ENCODE measurements at places on chromosomes 11 and 22.
A peak's percentile ranks its signal among the peaks of the same experiment; 100 is the strongest.

GRCh38 chr11:65083134-65083833 is 556 bp downstream of the CDCA5 start:
- H3K4me3 ChIP-seq = peak overlapping the region; percentile 82
- H3K36me3 ChIP-seq = peaks cover 7% of the 10 kb centered on the region
- no peaks in the 10 kb centered on the region for H3K27me3 ChIP-seq
- H3K27ac ChIP-seq = peak overlapping the region; percentile 98

GRCh38 chr11:34788642-34789041 is 127.5 kb downstream of the APIP start:
- H3K4me3 ChIP-seq = no peak overlapping the region
- H3K36me3 ChIP-seq = no peaks in the 10 kb centered on the region
- peak overlapping the region; percentile 70 for H3K27ac ChIP-seq
- peaks cover 2% of the 10 kb centered on the region for H3K4me1 ChIP-seq
- no peaks in the 10 kb centered on the region for H3K27me3 ChIP-seq

- H3K36me3 ChIP-seq = no peaks in the 10 kb centered on the region
- H3K4me3 ChIP-seq = no peak overlapping the region
- DNase-seq = no peak
- H3K27ac ChIP-seq = no peak overlapping the region
- H3K4me1 ChIP-seq = no peaks in the 10 kb centered on the region
Measured at GRCh38 chr11:15665368-15665871, 550.7 kb downstream of the INSC start.

GRCh38 chr22:31241200-31241599 is 29.1 kb downstream of the LIMK2 start:
- no peaks in the 10 kb centered on the region for H3K36me3 ChIP-seq
- H3K27ac ChIP-seq = no peak overlapping the region
- H3K4me1 ChIP-seq = peaks cover 4% of the 10 kb centered on the region
- no peak for DNase-seq
- no peaks in the 10 kb centered on the region for H3K27me3 ChIP-seq
- no peak overlapping the region for H3K4me3 ChIP-seq

GRCh38 chr11:115348416-115348815 is 155.8 kb downstream of the CADM1 start:
- no peak overlapping the region for H3K4me3 ChIP-seq
- no peaks in the 10 kb centered on the region for H3K4me1 ChIP-seq
- DNase-seq = no peak
- no peaks in the 10 kb centered on the region for H3K27me3 ChIP-seq
- no peak overlapping the region for H3K27ac ChIP-seq

GRCh38 chr11:43830928-43831440 is 49.6 kb upstream of the ALKBH3 start:
- no peak overlapping the region for H3K4me3 ChIP-seq
- no peaks in the 10 kb centered on the region for H3K27me3 ChIP-seq
- no peaks in the 10 kb centered on the region for H3K36me3 ChIP-seq
- no peak for DNase-seq
- H3K27ac ChIP-seq = no peak overlapping the region
- H3K4me1 ChIP-seq = no peaks in the 10 kb centered on the region

DNA sequence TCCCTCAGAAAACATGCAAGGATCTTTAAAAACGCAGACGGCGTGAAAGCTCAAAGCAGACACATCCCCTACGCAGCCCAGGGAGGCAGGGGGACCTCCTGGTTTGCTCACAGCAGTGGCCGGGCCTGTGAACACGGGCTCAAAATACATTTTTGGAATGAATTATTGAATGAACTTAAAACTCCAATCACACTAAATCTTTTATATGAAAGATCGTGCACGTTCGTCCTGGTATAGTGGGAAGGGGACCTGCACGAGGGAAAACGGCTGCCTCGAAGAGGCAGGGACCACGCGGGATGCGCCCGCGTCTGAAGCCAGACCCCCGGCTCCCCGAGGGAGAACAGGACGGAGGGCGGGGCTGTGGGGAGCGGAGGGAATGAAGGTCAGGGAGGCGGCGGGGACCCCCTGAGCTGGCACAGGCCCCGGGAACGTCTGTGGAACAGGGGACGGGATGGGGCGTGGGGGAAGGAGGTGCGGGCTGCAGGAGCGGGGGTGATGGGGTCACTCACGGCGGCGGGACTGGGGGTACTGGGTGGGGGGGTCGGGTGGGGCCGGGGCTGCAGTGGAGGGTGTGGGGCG is 1.3 kb upstream of the PANX2 start:
- H3K4me3 ChIP-seq = peak overlapping the region; percentile 64
- DNase-seq = no peak

GRCh38 chr11:118152552-118153471 is at the start of gene SCN4B:
TSS of gene SCN4B (minus strand) at chr11:118152823. CDS start at chr11:118152673, 150 bp downstream.
- peak within 1 kb of the TSS; percentile 62 for H3K4me3 ChIP-seq
- no peaks in the 10 kb centered on the region for H3K4me1 ChIP-seq
- peaks cover 29% of the 10 kb centered on the region for H3K27me3 ChIP-seq
- H3K36me3 ChIP-seq = no peaks in the 10 kb centered on the region
- H3K27ac ChIP-seq = peak within 1 kb of the TSS; percentile 68

DNA sequence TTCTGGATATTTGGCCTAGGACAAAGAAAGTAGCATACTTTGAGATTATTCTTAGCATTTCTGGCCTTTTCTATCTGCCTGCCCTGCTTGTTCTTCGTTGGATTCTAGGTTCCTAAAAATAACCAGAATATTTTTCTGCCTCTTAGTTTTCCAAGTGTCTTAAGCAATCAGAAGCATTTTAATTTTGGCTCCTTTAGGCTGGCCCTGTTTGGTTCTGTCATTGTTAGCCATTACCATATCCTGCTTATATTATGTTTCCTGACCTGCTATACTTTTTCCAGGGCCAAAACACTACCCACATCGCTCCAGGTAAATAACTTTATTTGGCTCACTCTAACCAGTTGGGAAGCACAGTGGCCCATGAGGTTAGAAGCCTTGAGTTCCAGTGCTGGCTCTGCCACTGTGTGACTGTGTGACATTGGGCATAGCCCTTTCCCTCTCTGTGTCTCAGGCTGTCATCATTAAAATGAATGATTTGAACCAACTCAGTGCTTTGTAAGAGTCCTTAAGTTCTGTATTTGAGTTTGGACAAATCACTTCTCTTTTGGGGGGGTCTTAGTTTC is 91.1 kb downstream of the STIM1 start:
- peaks cover 29% of the 10 kb centered on the region for H3K4me1 ChIP-seq
- H3K4me3 ChIP-seq = no peak overlapping the region
- no peak for DNase-seq
- H3K36me3 ChIP-seq = no peaks in the 10 kb centered on the region

- peak overlapping the region; percentile 57 for H3K27ac ChIP-seq
- no peak overlapping the region for H3K4me3 ChIP-seq
Measured at GRCh38 chr11:86999859-87000753, 37.6 kb upstream of the TMEM135 start.

- no peak overlapping the region for H3K27ac ChIP-seq
- no peak for DNase-seq
- H3K27me3 ChIP-seq = no peaks in the 10 kb centered on the region
- no peaks in the 10 kb centered on the region for H3K36me3 ChIP-seq
- H3K4me1 ChIP-seq = no peaks in the 10 kb centered on the region
Measured at GRCh38 chr11:77147668-77148321, 19.7 kb downstream of the MYO7A start.

DNA sequence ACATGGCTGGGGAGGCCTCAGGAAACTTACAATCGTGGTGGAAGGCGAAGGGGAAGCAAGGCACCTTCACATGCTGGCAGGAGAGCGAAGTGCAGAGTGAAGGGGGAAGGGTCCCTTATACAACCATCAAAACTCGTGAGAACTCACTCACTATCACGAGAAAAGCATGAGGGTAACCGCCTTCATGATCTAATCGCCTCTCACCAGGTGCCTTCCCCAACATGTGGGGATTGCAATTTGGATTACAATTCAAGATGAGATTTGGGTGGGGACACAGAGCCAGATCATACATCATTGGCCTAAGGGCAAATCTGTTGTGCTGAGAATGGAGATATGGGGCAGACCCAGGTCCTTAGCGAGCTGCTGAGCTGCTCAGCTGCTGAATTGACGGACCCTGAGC is 13.1 kb downstream of the C1QTNF6 start:
- no peak for DNase-seq
- H3K27me3 ChIP-seq = no peaks in the 10 kb centered on the region
- no peak overlapping the region for H3K4me3 ChIP-seq

DNA sequence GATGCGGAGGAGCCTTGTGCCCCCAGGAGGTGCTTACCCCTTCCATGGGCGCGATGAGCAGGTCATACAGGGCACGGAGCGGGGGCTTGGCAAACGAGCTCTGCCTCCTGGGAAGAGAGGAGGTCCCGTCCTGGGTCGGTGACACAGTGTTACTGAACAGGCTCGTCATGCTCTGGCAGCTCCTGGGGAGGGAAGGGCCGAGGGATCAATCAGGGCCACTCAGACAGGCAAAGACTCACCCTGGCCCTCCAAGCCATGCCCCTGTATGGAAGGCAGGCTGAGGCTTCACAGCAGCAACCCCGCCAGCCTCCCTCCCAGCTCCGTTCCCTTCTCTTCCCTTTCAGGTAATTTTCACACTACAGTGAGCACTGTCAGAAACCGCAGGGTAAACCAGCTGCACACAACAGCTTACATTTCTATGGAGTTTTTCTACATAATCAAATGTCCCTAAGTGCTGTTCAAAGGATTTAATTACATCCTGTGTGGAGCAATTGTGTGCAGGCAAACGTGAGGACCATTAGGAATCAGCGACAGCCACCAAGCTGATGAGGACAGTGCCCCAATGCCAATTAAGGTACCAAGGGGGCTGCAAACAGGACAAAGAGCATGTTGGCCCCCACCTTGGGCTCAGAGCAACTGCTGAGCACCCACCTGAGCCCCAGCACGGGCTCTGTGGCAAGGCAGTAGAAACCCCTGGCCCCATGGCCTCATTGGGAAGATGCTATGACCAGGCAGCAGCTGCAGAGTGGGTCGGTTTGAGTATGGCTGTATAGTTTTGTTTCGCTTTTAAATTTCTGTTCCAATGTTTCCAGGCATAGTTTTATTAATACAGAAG is 95.4 kb upstream of the PITPNB start:
- peak; percentile 15 for DNase-seq
- no peaks in the 10 kb centered on the region for H3K27me3 ChIP-seq
- no peak overlapping the region for H3K4me3 ChIP-seq
- H3K36me3 ChIP-seq = no peaks in the 10 kb centered on the region

DNA sequence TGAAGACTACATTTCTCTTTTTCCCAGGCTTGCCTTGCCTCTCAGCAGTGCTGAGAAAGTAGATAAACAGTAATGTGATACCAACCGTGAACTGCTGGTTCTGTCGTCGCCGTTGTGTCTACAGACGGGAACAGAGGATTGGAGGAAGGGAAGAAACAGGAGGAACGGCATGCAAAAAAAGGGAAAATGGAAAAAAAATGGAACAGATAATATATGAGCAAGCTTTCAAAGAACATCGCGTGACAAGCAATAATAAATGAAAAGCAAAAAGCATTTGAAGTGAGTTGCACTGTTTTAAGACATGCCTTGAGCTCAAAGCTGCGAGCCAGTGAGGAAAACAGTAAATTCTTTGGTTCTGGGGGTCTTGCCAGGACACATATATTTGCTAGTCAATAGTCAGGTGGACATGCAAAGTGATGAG is 305.9 kb downstream of the CADM1 start:
- no peak overlapping the region for H3K4me3 ChIP-seq
- H3K4me1 ChIP-seq = no peaks in the 10 kb centered on the region
- no peaks in the 10 kb centered on the region for H3K36me3 ChIP-seq
- H3K27me3 ChIP-seq = no peaks in the 10 kb centered on the region
- no peak overlapping the region for H3K27ac ChIP-seq

- peak overlapping the region; percentile 79 for H3K4me3 ChIP-seq
- peak overlapping the region; percentile 91 for H3K27ac ChIP-seq
- H3K27me3 ChIP-seq = no peaks in the 10 kb centered on the region
- no peaks in the 10 kb centered on the region for H3K36me3 ChIP-seq
- peaks cover 10% of the 10 kb centered on the region for H3K4me1 ChIP-seq
Measured at GRCh38 chr11:47248304-47248663, 330 bp downstream of the ACP2 start.

- H3K27ac ChIP-seq = no peak overlapping the region
- no peaks in the 10 kb centered on the region for H3K36me3 ChIP-seq
- peaks cover 3% of the 10 kb centered on the region for H3K27me3 ChIP-seq
- no peaks in the 10 kb centered on the region for H3K4me1 ChIP-seq
- no peak overlapping the region for H3K4me3 ChIP-seq
Measured at GRCh38 chr11:116085031-116085635, 580.9 kb upstream of the CADM1 start.

- H3K4me3 ChIP-seq = no peak overlapping the region
- DNase-seq = no peak
- H3K4me1 ChIP-seq = no peaks in the 10 kb centered on the region
- no peaks in the 10 kb centered on the region for H3K36me3 ChIP-seq
Measured at GRCh38 chr11:106473089-106473722, 395.7 kb downstream of the AASDHPPT start.

- H3K4me1 ChIP-seq = peaks cover 4% of the 10 kb centered on the region
- DNase-seq = no peak
- no peaks in the 10 kb centered on the region for H3K27me3 ChIP-seq
Measured at GRCh38 chr11:64885367-64886286, 7.2 kb upstream of the EHD1 start.

All from breast epithelium (tissue), 4 donors.